ENCODE measurements at places on chromosomes 11 and 22.

GRCh38 chr11:1225386-1226225, 2.7 kb downstream of the MUC5B start:
- no peak for DNase-seq

DNA sequence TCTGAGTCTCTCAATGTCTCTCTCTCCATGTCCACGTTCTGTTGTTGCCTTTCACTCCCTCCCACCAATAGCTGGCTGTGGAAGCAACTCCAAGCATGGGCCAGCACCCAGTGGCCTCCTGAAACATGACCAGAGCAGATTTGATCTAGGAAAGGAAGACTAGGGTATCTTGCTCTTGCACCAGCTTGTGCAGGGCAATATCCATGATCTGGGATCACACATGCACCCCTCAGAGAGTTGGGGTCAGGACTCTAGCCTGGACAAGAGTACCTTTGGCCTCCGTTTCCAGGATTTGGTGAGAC, 34.5 kb upstream of the RIC3 start:
- no peak for DNase-seq

DNA sequence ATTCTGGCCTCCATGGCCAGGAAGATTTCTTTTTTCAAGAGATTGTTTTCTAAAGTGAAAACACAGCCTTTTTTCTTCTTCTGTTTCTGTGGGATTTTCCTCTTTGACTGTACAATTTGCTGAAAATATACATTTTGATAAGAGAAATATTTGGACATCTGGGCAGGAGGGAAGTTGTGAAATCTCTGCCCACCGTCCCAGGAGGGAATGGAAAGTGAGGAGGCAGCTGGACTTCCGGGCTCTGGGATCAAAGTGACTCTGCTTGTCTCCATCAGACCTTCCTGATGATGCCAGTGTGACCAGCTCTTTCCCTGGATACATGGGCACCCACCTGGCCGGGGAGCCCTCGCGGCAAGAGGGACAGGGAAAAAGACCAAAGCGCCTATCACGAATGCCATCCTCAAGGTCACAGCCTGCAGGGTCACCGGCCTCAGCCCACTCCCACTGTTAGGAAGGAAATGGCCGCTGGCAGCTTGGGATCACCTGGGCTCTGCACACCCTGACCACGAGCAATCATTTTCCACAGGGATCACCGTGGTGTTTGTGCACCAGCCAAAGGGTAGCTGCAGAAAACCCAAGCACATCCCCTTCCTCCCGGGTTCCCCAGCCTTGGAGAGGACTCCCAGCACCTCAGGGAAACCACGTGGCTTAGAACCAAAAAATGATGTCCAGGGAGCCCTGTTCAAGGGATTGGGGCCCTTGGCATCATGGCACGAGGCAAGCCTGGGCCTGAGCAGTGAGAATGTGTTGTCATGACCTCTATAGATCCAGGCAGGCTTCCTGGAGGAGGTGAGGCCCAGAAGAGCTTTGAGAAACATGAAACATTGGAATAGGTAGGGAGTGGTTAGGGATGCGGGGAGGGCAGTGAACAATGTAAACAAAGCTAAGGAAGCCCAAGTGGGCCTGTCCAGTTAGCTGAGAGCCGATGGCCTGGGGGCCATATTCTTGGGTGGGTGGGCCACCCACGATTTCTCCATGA, 29.1 kb upstream of the CCND1 start:
- no peak for DNase-seq

GRCh38 chr11:6458352-6459098, 15.2 kb downstream of the TRIM3 start:
- no peak for DNase-seq

DNA sequence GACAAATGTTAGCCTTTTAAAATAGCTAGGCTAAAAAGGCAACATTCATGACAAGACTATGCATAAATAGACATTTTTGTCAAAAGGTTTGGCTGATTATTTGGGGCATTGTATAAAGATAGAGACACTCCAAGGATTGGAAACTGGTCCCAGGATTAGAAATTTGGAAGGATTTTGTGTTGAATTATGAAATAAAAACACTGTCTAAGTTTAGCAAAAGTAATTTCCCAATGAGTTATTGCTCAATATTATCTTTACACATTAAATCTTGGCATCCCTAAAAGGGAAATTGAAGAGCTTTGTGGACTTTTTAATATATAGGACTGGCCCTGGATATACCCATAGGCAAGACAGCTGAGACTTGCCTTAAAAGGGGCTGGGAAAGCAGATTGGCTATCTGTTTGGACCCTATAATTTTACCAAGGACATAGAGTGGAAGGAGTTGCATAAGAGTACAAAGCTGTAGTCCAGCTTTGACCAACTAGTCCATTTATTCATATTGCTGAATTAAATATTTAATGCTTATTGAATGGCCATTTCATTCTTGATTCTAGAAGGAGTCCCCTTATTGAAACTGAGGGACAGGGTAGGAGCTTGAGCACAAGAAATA, 382.7 kb downstream of the METTL15 start:
- DNase-seq = no peak

GRCh38 chr11:112793416-112793815, 167.8 kb upstream of the NCAM1 start:
- DNase-seq = no peak

- DNase-seq = no peak
Observed at GRCh38 chr22:36135306-36135980, 25.1 kb downstream of the APOL3 start.

GRCh38 chr11:99676292-99676691, 655.5 kb downstream of the CNTN5 start:
- no peak for DNase-seq

Measured in Panc1 (cell line).